T-cell (primary cell): ENCODE measurements at places on chromosomes 3 and 15. TPM values are rescaled to one million over a fixed set of nuclear protein-coding genes. Genes with fewer than 3 reads are reported as not detected.

The SHQ1 gene
- total RNA-seq = 20.6 TPM

The COMMD4 gene
- 25.0 TPM for total RNA-seq

The PROK2 gene
- 1.1 TPM for total RNA-seq

The SOX14 gene
- not detected for total RNA-seq

The DNAH1 gene
- total RNA-seq = 43.6 TPM

The IGF1R gene
- total RNA-seq = 69.5 TPM

The GOLGA8T gene
- 0.60 TPM for total RNA-seq

DNA sequence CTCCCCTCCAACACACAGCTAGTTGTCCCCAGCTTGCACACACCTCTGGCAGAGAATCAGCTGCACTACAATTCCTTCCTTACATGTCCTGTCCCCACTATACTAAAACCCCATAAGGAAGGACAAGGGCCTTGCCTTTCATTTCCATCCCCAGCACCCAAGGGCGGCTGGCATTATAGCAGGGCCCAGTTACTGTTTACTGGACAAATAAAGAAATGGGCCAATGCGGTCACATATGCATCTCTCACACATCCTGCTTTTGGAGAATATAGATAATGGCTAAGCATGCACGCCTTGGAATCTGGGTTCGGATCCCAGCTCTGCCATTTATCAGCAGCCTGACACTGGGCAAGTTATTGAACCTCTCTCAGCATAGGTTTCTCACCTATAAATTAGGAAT, 99.1 kb downstream of the DAPK2 start:
- no peaks in the 10 kb centered on the region for H3K36me3 ChIP-seq
- no peak for DNase-seq
- H3K4me1 ChIP-seq = peaks cover 12% of the 10 kb centered on the region
- H3K27me3 ChIP-seq = no peaks in the 10 kb centered on the region

- no peaks in the 10 kb centered on the region for H3K27me3 ChIP-seq
- no peak overlapping the region for H3K4me3 ChIP-seq
- peaks cover 16% of the 10 kb centered on the region for H3K36me3 ChIP-seq
- peak overlapping the region; percentile 13 for H3K27ac ChIP-seq
- H3K4me1 ChIP-seq = peaks cover 11% of the 10 kb centered on the region
Observed at GRCh38 chr15:90873998-90874605, 5.7 kb downstream of the FURIN start.

DNA sequence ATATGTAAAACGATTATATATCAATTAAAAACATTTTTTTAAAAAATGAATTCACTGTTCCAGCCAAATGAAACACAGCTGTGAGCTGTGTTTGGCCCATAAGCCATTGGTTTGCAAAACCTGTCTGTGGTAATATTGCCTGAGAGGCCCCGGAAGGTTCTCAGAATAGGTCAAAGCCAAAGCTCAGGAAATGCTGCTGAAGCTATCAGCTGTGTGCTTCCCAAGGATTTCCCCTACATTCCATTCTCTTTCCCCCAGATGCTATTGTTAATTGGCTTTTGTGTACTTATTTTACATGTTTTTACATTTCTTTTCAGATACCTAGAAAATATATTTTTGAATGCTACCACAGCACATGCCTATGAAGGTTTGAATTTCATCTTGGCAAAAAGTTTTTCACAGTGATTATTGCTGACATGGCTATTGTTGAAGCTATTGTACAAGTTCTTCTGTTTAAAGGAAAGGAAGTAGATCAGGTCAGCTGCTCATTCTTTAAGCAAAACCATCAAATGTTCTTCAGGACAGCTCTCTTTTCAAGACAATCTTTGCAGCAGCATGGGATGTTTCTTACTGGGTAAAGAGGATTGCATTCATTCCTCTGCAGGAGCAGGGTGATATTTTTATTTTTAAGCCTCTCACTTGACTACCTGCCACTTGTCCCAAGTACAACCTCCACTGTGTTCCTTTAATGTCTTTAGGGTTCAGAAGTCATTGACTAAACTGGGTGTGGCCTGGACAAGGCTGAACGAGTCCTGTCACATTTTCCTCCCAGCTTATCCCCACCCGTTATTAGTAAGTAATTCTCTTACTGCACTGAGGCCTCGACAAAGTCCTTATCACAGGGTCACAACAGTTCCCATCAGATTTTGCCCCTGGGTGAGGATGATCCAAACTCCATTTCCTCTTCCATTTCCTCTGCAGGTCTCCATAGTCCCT, 26.3 kb upstream of the BNC1 start:
- DNase-seq = no peak
- no peaks in the 10 kb centered on the region for H3K4me1 ChIP-seq
- H3K27me3 ChIP-seq = peaks cover 5% of the 10 kb centered on the region
- H3K4me3 ChIP-seq = no peak overlapping the region
- H3K27ac ChIP-seq = no peak overlapping the region
- H3K36me3 ChIP-seq = no peaks in the 10 kb centered on the region

DNA sequence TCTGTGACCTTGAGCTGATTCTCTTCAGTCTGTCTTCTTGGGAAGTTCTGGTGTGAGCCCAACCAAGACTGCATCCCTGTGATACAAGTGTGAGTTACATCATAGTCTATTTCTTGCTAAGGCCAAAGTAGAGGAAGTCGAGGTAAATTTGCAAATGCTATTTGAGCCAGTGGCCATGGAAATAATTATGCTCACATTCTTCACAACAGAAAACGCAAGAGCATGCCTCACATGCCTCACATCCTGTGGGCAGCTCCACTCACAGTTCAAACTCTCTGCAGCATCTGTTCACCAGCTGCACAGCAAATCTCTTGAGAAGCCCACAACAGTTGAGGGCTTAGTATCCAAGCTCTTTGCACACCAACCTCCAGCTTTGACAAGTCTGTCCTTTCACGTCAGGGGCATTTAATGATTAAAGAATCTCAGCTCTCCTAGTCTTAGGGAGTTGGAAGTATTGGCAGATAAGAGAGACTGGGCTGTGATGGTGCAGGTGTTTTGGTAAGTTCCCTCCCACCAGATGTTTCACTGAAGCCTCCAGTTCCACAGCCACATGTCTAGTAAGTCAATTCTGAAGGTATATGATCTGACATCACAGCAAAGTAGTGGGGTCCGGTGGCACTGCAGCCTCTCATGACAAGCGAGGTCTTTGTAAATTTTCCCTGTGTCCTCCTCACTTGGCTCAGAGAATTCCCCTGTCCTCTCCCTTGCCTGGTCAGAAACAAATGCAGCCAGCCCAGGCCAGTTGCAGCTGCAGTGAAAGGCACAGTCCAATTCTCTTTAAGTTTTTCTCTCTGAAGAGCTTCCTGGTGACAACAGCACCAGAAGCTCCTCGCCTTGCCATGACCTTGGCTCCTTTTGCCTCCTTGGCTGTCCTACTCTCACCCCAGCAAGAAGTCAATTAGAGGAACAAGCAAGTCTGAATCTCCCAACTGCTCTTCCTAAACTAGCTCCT, 166.1 kb downstream of the SSR3 start:
- H3K27ac ChIP-seq = no peak overlapping the region
- no peaks in the 10 kb centered on the region for H3K36me3 ChIP-seq
- no peak for DNase-seq

DNA sequence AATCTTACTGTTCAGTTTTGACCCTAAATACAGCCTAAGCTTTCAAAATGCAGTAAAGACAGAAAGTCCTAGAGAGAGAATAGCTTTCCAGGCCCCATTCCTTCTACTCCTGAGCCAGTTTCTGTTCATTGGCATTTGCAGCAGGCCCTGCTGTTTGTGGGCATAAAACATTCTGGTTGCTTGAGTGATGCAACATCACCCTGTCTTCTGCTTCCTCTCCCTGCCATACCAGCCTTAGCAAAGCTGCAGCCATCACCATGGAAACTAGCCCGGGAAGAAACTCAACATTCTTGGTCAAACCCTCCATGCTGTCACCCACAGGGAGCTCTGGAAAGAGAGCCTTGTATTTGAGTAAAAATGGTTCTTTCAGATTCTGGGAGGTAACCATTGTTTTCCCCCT, 325.7 kb downstream of the MAGI1 start:
- H3K27ac ChIP-seq = no peak overlapping the region
- no peaks in the 10 kb centered on the region for H3K27me3 ChIP-seq
- no peak overlapping the region for H3K4me3 ChIP-seq

GRCh38 chr15:29682361-29682760, 139.9 kb downstream of the TJP1 start:
- H3K27me3 ChIP-seq = no peaks in the 10 kb centered on the region
- no peak for DNase-seq
- H3K36me3 ChIP-seq = no peaks in the 10 kb centered on the region
- no peak overlapping the region for H3K27ac ChIP-seq
- H3K4me3 ChIP-seq = no peak overlapping the region

DNA sequence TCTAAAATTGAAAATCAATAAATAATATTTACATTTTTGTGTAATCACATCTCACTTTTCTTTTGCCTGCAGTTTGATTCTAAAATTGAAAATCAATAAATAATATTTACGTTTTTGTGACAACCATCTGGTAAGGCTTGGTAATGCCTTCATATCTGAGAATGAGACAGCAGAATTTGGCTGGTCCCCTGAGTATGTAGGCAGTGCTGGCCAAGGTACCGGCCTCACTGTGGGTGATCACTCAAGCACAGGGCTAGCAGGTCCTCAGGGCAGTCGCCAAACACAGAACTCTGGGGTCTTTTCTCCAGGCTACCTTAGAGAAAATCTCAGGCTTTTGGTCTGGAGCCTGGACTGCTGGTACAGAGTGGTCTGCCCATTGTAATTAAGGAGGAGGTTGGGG, 26.2 kb downstream of the RTP3 start:
- no peak overlapping the region for H3K27ac ChIP-seq
- H3K4me3 ChIP-seq = no peak overlapping the region
- H3K27me3 ChIP-seq = no peaks in the 10 kb centered on the region

- H3K36me3 ChIP-seq = no peaks in the 10 kb centered on the region
- no peak overlapping the region for H3K27ac ChIP-seq
- DNase-seq = no peak
- H3K27me3 ChIP-seq = peaks cover 32% of the 10 kb centered on the region
- no peak overlapping the region for H3K4me3 ChIP-seq
Observed at GRCh38 chr3:194322678-194323211, 28.4 kb downstream of the CPN2 start.

GRCh38 chr15:63899193-63899592, 65.4 kb upstream of the HERC1 start:
- no peak overlapping the region for H3K27ac ChIP-seq

- DNase-seq = no peak
- H3K27ac ChIP-seq = no peak overlapping the region
- H3K27me3 ChIP-seq = no peaks in the 10 kb centered on the region
- no peaks in the 10 kb centered on the region for H3K4me1 ChIP-seq
- H3K4me3 ChIP-seq = no peak overlapping the region
- no peaks in the 10 kb centered on the region for H3K36me3 ChIP-seq
Observed at GRCh38 chr3:13600950-13601691, 52.2 kb downstream of the FBLN2 start.
